Fibroblast of skin of right biceps (primary cell): ENCODE measurements at places on chromosomes 6 and 20.
A peak's percentile ranks its signal among the peaks of the same experiment; 100 is the strongest.

- DNase-seq, result no peak
Measured at GRCh38 chr20:49292010-49292409, 14.2 kb upstream of the ZNFX1 start.

GRCh38 chr6:121482004-121482693 lies 46.7 kb downstream of the GJA1 start:
- peak; percentile 84 for DNase-seq

GRCh38 chr6:35485402-35485877 lies 11.4 kb downstream of the TEAD3 start:
- peak; percentile 83 for DNase-seq

- no peak for DNase-seq
Measured at GRCh38 chr20:36402708-36403107, 96.6 kb downstream of the DLGAP4 start.

DNA sequence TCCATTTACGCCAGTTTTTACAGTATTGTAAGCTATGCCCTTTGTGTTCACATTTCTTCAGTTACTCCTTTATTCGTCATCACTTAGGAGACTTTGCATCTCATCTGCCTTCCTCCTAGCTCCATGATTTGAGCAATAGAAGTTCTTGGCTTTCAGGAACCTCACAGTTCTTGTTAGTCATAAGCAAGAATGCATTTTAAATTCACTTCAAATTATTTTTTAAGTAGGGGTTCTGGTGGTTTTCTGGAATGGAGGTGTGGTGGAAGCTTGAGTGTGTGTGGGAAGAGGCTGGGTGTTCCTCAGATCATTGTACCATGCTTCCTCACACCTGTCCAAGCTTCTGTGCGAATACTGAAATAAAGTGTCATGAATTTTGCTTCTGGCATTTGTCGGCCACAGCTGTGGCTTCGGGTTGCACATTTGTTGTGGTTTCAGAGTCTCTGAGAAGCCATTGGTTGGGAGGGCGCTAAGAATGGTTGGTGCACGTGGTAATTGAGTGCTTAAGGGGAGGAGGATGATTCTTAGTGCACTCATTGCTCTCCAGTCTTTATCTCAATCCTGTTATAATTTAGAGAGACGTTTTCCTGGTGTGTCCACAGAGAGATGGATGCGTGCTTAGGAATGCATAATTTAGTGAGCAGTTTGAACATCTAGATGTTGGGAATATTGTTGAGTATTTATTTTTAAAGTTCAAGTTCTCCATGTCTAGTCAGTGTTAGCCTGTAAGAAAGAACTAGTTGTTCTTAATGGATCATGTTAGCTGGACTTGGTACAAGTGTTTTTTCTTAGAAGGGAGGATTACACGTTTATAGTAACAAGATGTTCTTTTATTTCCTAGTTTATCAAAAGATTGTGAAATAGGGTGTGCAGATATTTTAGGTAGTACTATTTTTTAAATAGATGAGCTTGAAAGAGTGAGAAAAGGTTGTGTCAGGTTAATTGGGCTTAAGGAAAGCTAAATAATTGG lies 31.9 kb downstream of the FOXO3 start:
- DNase-seq, result peak; percentile 83

DNA sequence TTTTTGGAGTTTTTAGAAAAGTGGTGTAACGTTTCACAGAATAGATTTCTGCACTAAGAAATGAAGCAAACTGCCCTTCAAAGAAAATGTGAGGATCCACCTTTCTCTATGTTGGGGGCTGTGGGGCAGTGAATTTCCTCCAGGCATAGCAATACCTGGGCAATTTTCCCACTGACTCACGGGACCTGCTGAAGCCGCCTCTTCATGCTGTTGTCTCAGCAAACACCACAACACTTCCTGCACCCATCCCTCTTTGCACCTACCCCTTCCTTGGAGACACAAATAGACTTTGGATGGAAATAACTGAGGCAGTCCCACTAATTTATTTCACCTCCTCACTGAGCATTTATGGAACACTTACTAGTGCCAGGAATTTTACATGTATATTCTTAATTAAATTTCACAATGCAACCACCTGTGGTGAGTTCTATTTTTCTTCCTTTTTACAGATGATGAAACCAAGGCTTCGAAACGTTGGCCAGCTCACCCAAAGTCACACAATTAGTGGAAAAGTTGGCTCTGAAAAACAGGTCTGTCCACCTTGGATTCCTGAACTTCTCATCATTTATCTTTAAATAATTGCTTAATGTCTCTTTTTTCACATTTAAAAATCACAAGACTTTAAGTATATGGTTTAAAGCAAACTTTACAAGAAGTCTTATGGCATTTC lies 17.2 kb upstream of the ADGRF1 start:
- DNase-seq, result no peak

DNA sequence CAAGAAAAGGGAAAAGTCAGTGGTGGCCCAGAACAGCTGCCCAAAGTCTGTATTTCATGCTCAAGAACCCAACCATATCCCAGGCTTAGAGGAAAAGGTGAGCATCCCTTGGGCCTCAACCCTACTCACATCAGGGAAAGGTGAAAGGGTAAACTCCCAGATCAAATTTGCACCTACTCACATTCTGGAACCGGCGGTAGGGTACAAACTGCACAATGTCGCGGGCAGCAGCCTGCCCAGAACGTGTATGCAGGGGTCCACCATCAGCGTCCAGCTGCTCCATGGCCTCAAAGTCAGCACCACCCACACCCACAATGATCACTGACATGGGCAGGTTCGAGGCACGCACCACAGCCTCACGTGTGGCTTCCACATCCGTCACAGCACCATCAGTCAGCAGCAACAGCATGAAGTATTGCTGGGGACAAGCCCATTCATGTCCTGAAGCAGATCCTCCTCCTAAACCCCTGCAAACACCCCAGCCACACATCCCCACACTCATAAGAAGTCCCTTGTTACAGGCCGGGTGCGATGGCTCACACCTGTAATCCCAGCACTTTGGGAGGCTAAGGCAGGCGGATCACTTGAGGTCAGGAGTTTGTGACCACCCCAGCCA lies 10.9 kb downstream of the SPAG4 start:
- DNase-seq, result no peak

GRCh38 chr20:46438156-46438750 lies 31.8 kb upstream of the ELMO2 start:
- DNase-seq, result peak; percentile 26

- no peak for DNase-seq
Measured at GRCh38 chr20:62982124-62983075, 24.4 kb downstream of the BHLHE23 start.

GRCh38 chr20:62793757-62794006 lies 2.6 kb upstream of the MRGBP start:
- DNase-seq, result no peak

- DNase-seq, result peak; percentile 44
Measured at GRCh38 chr6:34359418-34360158, 32.9 kb downstream of the NUDT3 start.

- DNase-seq, result no peak
Measured at GRCh38 chr6:169784821-169785340, 33.5 kb downstream of the ERMARD start.

- peak; percentile 53 for DNase-seq
Measured at GRCh38 chr20:23265226-23265625, 85.4 kb upstream of the NXT1 start.

GRCh38 chr6:21263531-21264287 lies 329.8 kb upstream of the SOX4 start:
- peak; percentile 34 for DNase-seq

DNA sequence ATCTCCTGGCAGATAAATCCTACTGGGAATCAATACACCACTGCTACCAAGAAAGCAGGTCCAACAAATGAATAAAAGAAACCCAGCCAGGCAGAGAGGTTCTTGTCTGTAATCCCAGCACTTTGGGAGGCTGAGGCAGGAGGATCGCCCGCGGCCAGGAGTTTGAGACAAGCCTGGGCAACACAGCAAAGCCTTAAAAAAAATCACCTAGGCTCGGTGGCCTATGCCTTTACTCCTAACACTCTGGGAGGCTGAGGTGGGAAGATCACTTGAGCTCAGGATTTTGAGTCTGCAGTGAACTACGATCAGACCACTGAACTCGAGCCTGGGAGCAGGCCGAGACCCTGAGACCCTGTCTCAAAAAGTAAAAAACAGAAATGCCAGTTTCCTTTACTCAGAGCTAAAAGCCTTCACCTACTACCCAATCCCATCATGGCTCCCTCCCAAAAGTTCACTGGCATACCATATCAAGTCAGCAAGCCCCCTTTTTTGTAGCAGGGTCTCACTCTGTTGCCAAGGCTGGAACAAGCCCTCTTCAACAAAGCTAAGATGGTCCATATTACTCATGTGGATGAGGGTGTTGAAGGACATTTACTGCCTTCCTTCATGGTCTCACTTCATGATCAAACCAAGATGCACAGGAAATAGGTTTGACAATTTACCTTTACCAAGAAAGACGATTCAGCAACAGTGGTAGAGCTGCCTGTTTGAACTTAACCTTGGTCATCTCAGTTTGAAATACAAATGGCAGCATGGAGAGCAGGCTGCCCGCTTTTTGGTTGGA lies 5.3 kb downstream of the SNX5 start:
- no peak for DNase-seq

- DNase-seq, result no peak
Measured at GRCh38 chr6:8268156-8268555, 165.8 kb upstream of the EEF1E1 start.

- no peak for DNase-seq
Measured at GRCh38 chr6:164401871-164402270, 907.5 kb downstream of the C6orf118 start.

DNA sequence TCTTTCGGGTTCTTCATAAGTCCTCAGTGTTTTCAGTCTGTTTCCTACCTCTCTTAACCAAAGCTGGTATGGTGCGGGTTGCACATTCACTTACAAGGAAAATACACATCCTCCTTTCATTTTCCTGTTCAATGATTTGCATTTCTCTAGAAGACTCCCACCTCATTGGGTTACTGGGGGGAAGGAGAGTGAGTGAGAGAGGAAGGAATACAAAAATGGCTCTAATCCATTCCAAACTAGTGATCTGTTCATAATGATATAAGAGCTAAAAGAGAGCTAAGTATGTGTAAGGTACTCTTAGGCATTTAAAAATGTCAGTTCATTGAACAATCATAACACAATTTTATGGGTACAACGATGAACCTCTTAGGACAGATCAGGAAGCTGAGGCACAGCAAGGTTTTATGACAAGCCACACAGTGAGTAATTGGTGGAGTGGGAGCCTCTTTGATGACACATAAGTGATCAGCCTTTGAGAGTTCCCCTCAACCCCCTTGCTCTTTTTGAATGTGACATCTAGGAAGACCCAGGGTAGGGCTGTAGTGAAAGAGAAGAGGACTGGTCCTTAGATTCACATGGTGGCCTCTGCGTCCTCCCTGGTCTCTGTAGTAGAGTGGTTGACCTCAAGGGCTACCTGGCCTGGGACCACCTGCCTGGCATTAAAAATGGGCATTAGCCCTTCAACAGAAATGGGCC lies 328.4 kb upstream of the SOX4 start:
- no peak for DNase-seq

GRCh38 chr6:122877302-122877701 lies 88.2 kb downstream of the SMPDL3A start:
- DNase-seq, result no peak

GRCh38 chr20:63208346-63208909 lies 7.5 kb downstream of the YTHDF1 start:
- DNase-seq, result no peak

DNA sequence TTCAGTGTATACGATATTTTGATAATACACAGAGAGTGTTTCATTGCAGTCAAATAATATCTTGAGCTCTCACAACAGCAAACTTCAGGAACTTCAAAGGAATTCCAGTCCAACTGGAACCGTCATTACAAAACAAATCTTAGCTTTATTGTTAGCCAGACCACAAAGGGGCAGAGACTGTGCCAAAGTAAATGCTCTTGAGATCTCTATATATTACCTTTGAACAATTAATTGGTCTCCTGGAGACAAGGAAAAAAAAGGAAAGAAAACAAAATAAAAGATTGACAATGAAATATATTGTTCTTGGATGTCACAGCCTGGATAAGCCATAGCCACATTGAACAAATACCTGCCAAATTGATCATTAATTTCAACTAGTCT lies 70.0 kb downstream of the FOXC1 start:
- DNase-seq, result no peak

GRCh38 chr20:56439771-56440291 lies 27.8 kb downstream of the CASS4 start:
- peak; percentile 100 for DNase-seq
